Inflammatory macrophage treated with lipopolysaccharide for 1 hour (primary cell): ENCODE measurements at places on chromosomes 5 and 9.
A peak's percentile ranks its signal among the peaks of the same experiment; 100 is the strongest.

DNA sequence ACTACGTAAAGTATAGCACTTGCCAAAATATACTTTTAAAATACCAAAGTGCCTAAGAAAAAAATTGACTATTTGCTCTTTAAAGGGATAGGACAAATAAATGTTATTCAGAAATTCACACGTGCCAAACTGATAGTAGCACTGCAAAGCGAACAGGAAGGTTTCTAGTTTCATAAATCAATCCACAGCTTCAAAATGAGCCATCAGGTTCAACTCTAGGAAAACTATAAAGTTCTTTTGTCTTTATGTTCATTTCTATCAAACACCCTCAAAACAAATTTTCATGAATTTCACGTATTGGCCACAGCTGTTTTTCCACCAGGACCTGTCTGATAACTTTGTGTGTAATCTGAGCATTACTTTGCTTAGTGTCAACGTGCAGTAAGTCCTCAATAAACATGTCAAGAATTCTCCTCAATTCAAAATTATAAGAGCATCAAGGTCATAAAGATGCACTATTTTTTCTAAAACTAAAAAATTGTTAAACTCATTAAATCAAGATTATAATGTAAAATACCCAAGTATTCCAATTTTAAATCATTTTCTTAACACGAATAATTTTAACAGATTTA, 3.0 kb downstream of the RNF130 start:
- no peak for DNase-seq

- DNase-seq = no peak
Observed at GRCh38 chr9:18632632-18633403, 158.9 kb downstream of the ADAMTSL1 start.

- DNase-seq = no peak
Observed at GRCh38 chr9:110143485-110143884, 64.5 kb downstream of the C9orf152 start.

DNA sequence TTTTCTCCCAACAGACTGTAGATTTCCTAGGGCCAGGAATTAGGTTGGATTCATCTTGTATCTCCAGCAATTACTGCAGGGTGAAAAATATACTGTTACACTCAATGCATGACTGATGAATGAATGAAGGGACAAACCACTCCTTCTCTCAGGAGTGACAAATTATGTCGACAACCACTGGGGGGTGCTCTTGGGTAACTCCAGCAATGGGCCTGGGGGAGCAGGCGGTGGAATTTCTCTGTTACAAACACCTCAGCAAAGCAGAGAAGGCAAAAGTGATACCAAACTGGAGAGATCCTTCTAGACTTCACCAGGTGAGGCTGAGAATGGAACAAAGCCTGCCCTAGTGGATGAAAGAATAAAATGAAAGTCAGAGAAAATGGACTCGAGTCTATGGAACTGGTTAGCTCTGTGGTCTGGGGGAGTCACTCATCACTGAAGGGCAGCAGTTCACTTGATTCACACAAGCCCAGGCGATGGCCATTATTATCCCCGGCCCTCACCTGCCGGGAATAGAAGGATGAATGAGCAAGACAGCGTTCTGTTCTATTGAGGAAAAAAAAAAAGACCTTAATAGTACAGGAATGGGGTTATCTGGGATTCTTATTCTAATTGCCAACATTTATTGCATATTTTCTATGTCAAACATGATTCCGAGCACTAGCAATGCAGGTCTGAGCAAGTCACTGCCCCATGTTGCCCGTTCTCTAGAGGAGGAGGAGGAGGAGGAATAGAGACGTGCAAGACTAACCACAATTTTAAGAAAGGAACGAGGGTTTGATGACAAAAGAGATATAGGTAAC, 341.1 kb downstream of the ASTN2 start:
- peak; percentile 3 for DNase-seq

- DNase-seq = peak; percentile 28
Observed at GRCh38 chr9:93132287-93132927, 1.6 kb downstream of the NINJ1 start.

- DNase-seq = no peak
Observed at GRCh38 chr5:137501226-137501625, 2.1 kb upstream of the SPOCK1 start.

- no peak for DNase-seq
Observed at GRCh38 chr5:37283214-37283820, 34.1 kb upstream of the CPLANE1 start.

DNA sequence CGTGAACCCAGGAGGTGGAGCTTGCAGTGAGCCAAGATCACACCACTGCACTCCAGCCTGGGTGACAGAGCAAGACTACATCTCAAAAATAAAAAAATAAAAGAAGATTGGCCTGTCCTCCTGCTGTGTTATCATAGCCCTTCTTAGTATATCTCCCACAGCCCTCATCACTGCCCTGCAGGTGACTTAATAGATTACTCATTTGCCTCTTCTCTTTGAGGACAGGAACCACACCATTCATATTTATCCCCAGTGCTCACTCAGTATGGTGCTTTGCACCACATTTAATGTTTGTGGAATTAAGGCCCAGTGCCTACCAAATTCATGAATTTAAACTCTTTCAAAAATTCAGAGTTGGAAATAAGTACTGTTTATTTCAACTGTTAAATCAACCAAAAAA, 10.3 kb downstream of the IDNK start:
- DNase-seq = no peak

DNA sequence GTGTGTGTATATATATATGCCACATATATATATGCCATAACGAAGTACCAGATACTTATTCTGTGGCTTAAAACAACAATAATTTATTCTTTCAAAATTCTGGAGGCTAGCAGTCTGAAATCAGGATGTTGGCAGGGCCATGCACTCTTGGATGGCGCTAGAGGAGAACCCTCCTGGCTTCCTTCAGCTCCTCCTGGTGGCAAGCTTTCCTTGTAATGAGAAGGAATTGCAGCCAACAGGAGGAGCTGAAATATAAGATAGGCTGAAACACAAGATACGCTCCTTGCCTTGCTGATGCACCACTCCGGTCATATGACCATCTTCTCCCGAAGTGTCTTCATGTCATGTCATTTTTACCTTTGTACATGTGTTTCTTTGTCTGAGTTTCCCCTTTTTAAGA, 368.1 kb upstream of the CTNND2 start:
- no peak for DNase-seq

- no peak for DNase-seq
Observed at GRCh38 chr9:78939311-78940065, 632.3 kb upstream of the TLE4 start.

GRCh38 chr5:82335806-82336205, 57.7 kb upstream of the RPS23 start:
- DNase-seq = no peak

DNA sequence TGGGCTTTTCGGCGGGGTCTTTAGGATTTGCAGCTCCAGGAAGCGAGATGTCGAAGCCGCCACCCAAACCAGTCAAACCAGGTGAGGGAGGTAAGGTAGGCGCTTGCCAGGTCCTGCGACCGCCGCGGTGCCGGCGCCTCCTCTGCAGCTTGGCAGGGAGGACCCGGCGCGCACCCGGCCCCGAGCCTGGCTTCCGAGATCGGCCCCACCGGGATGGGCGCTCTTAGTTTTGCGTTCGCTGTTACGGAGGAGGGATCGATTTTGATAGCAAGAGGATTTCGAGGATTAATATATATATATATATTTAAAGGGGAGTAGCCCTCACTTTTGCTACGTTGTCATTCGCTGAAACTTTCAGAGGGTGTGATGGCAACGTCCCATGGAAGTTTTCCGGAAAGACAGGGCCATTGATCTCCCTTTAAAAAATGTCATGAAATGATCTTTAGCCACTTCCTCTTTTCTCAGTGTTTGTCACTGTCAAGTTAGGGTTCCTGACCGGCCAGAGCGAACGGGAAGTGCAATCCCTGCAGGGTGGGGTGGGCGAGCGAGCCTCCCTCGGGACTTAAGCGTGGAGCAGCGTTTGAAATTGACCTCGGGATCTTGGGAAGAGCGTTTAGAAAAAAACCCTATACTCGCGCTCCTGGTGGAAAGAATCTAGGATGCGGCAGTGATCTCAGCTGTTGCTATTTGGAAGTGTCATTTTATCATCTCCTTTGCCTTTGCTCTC, 495 bp downstream of the OSTF1 start:
- DNase-seq = peak; percentile 91

GRCh38 chr5:6818594-6819511, 105.6 kb downstream of the TENT4A start:
- no peak for DNase-seq

GRCh38 chr9:90735952-90736351, 65.7 kb upstream of the SYK start:
- no peak for DNase-seq

GRCh38 chr9:9489183-9489582, 1123.6 kb downstream of the PTPRD start:
- no peak for DNase-seq

GRCh38 chr5:91885291-91886265, 502.5 kb upstream of the ARRDC3 start:
- DNase-seq = no peak

GRCh38 chr9:27437652-27438373, 86.3 kb upstream of the IFNK start:
- peak; percentile 46 for DNase-seq

- no peak for DNase-seq
Observed at GRCh38 chr5:138303372-138303771, 28.2 kb downstream of the CDC25C start.

- DNase-seq = no peak
Observed at GRCh38 chr5:123882965-123883345, 371.0 kb downstream of the CSNK1G3 start.

DNA sequence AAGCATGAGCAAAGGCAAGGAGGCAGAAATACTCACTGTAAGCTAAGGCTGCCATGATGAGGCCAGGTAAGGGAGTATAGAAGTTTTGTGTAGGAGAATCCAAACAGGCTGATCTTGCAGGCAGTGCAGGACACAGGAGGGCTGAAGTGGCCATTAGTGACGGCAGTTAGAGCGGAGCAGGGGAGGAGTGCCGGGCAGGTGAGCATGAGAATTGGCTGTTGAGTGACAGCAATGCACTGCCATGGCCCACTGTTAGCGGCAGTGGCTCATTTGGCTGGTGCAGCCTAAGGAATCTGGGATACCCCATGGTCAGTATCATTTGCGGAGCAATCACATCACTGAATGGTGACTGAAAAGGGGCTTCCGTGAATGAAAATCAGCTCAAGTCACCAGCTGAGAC, 22.8 kb downstream of the RGS3 start:
- no peak for DNase-seq

GRCh38 chr9:80561526-80561925, 989.8 kb downstream of the TLE4 start:
- no peak for DNase-seq

GRCh38 chr9:128621730-128622455, 34.8 kb downstream of the DYNC2I2 start:
- DNase-seq = no peak

DNA sequence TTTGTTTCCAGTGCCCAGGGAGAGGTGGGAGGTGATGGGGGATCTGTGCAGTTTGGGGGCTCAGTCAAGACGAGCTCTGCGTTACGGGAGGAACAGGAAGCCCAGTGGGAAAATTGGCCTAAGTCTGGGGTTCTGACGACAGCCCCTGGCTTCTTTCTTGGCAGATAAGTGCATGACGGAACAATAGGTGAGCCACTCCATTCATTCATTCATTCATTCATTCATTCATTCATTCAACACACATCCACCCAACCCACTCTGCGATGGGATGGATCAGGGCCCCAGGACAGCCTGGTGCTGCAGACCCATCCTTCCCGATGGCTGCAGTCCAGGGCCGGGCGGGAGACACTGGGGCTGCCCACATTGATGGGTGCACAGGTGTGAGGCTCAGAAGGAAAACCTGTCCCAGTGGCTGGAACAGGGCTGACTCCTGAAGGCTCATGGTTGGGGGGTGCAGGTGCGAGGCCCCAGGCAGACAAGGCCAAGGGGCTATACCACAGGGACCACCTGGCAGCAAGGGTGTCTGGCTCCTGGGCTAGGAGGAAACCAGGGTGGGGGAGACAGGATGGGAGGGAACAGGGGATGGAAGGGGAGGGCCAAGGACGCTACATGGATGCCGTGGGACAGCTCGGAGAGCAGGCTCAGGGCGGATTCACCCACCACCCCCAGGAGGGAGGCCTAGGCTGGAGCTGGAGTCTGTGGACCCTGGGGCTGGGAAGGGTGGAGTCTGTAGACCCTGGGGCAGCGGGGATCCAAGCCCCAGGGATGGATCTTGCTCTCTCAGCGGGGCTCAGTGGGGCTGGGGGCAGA, 1.9 kb upstream of the LCNL1 start:
- no peak for DNase-seq
